ENCODE measurements at places on chromosomes 16 and 17.

- DNase-seq: no peak
Observed at GRCh38 chr17:10200016-10200415, 1.6 kb upstream of the GAS7 start.

DNA sequence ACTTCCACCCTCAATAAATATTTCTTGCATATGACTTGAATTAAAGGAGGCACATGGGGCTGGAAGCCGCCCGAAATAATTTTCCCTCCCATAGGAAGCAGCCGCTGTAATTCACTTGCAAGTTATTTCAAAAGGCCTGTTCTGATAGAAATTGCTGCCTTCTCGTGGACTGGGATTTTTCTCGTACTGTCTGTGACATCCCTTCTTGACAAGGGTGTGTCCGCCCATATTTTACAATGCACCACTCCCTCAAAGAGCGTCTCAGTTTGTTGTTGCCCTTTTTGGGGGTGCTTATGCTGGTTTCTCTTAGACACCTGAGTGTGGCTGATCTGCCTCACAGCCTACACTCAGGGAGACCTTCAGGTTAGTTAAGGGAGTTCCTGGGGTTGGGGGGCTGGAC lies 160.0 kb downstream of the MSI2 start:
- DNase-seq: no peak

- peak; percentile 53 for DNase-seq
Observed at GRCh38 chr16:23119570-23119969, 29.7 kb downstream of the USP31 start.

DNA sequence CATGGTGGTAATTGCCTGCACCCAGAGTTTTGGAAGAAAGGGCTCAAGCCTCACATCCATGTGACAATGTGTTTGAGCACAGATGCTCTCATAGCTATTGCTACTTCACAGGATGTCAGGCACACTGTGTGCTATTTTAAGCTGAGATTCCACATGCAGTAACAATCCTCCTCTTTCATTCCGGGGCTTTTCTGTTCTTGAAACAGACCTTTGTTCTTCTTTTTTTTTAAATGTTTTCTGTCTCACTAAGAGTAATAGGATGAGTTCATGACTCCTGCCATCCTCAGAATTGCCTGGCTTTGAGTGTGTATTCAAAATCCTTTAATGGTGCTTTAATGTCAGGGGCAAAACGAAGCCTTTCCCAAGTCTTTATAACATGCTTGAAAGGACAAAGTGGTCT lies 198.9 kb downstream of the ABCC12 start:
- DNase-seq: no peak

GRCh38 chr16:14050291-14051027 lies 20.7 kb upstream of the MRTFB start:
- DNase-seq: no peak

- no peak for DNase-seq
Observed at GRCh38 chr17:78898075-78898836, 4.7 kb downstream of the CEP295NL start.

DNA sequence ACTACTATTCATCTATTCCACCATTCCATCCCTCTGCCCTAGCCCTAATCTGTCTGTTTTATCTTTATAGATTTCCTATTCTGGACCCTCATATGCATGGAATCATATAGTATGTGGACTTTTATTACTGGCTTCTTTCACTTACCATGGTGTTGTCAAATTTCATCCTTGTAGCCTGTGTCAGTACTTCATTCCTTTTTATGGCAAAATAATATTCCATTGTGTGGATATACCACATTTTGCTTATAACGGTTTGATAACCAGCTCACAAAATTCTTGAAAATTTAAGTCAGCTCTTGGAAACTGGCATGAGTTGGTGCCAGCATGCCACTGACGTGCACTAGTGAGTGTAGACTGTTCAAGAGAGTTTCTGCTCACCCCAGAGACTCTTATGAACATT lies 30.3 kb upstream of the MRC2 start:
- no peak for DNase-seq

- no peak for DNase-seq
Observed at GRCh38 chr17:79645777-79646088, 34.9 kb upstream of the RBFOX3 start.

- DNase-seq: no peak
Observed at GRCh38 chr16:48121276-48121675, 34.5 kb downstream of the ABCC12 start.

DNA sequence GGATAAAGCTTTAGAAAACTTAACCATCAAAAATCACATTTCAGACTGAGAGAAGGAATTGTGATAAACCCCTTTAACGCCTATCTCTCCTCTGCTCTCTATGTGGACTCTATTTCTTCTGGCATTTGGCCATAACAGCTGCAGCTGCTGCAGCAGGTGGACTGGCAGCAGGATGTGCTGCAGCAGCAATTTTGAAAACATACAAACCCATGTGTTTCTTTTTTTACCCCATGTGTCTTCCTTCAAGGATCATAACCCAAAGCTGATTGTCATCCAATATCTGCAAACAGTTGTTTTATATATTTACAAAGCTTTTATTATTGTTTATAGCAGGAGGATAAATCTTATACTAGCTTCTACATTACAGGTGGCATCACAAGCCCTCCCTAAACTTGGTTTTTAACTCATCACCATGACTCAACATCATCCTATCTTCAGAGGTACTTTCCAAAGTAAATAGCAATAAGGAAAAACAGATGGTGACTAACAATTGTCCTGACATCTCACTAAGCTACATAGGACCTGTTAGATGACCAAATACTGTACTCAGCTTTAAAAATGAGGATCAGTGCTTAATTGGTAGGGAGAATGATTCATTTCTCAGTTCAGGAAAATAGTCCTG lies 14.5 kb upstream of the KRTAP9-2 start:
- DNase-seq: peak; percentile 36

DNA sequence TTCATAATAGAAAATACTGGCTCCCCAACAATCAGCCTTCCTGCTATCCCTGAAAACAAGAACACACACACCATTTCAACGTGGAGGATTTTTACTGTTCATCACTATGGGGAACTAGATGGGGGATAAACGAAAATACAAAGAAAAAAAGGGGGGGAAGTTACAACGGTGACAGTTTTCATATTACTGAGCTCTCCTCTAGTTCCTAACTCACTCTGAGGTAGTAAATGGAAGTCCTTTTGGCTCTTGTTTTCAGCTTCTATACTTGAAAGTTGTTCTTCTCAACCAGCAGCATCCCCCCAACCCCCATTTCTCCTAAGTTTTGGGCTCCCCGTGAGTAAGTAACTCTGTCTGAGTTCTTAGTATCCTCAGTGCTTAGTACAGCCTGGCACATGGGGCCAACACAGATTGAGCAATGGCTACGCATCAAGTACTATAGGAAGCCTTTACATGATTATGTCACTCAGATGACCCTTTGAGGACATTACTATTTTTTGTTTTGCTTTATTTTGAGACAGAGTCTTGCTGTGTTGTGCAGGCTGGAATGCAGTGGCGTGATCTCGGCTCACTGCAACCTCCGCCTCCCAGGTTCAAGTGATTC lies 4.2 kb upstream of the CORO7 start:
- DNase-seq: no peak

DNA sequence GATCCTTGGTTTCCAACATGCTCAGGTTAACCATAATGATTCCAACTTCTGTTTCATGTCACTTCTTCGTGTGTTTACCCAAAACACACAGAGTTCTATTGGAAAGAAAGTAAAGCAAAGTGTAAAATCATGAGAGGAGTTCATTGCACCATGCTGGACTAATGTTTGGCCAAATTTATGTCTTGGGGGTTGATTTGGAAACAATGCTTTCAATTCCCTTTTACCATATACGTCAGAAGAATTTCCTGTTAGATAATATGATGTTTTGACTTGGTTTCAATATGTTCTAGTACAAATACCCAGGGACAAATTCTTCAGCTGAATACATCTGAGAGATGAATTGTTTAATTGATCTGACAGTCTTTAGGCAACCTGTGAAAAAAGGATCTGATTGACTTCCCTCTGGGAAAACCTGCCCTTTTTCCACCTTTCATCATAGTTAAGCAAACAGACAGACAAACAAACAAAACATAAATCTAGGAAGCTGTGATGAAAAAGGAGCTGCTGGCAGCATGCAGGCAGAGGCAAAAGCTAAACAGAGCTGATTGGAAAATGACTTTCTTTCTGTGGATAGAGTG lies 26.0 kb upstream of the MPHOSPH6 start:
- DNase-seq: no peak

DNA sequence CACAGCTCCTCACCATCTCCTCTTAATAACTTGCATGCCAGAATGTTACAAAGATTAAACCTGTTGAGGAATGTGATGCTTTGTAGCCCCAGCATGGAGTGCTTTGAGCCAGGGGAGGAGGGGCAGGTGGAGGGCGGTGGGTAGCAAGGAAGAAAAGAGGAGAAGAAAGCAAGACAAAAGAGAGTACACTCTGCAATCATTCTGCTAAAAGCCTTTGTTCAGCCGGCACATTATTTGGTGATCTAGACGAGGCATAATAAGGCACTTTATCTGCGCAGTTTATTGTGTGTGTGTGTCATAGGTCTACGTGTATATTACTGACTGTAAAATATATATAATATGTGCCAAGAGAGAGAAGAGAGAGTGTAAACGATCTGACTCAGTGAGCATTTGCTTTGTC lies 139.1 kb downstream of the SOX9 start:
- DNase-seq: no peak

- DNase-seq: no peak
Observed at GRCh38 chr16:65235339-65236177, 113.7 kb upstream of the CDH11 start.

GRCh38 chr17:42199416-42200011 lies 5.2 kb upstream of the GHDC start:
- no peak for DNase-seq

GRCh38 chr17:9360677-9361081 lies 214.9 kb downstream of the STX8 start:
- peak; percentile 79 for DNase-seq

DNA sequence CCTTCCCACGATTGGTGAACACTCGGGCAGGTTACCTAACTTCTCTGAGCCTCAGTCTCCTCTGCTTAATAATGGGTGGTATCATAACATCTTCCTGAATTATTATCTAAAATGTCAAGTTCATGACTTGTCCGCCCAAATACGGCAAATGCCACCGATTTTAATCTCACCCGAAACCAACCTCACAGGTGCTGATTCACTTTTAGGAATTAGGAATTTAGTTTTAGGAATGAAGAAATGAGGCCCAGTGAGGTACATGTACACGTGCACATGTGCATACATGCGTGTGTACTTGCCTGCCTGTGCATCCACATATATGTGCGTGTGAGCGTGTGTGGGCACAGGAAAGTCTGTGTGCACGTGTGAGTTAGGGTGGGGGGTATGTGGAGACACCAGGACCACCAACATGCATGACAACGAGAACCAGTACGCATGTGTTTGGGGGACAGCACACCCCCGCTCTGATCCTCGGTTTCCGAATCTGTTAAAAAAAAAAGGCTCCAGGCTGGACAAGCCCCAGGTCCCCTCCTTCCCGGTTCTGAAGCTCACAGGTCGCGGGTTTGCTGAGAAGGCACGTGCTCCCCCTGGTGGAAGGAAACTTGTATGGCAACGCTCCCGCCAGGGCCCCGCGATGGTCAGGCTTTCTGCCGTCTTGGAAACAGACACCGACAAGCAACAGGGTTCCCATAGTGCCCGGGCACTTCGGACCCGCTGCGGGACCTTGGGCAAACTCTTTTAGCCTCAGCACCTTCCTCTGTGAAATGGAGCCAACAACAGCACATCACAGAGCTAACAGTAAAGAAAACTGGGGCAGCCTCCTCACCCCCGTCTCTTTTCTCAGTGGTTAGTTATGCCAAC lies 219.2 kb downstream of the RBFOX3 start:
- peak; percentile 91 for DNase-seq

DNA sequence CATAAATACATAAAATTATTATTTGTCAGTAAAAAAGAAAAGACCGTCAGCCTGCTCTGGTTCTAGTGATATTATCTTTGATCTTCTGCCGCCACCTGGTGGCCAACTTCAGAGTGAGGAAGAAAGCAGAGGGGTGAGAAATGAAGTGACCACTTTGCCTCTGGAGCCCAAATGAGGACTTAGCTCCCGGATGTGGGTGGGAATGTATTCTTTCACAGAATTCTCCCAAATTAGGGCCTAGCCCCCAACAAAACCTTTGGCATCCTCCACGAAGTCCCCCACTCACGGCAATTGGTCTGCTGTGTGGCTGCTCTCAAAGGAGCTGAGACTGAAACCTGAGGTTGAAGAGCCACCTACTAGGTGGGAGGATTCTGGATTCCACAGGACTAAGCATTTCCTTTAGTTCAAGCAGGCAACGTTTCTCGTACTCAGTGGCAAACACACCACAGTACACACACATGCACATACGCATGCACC lies 4.9 kb upstream of the ZNF267 start:
- peak; percentile 76 for DNase-seq

GRCh38 chr17:17358060-17358751 lies 55.0 kb downstream of the NT5M start:
- DNase-seq: no peak

DNA sequence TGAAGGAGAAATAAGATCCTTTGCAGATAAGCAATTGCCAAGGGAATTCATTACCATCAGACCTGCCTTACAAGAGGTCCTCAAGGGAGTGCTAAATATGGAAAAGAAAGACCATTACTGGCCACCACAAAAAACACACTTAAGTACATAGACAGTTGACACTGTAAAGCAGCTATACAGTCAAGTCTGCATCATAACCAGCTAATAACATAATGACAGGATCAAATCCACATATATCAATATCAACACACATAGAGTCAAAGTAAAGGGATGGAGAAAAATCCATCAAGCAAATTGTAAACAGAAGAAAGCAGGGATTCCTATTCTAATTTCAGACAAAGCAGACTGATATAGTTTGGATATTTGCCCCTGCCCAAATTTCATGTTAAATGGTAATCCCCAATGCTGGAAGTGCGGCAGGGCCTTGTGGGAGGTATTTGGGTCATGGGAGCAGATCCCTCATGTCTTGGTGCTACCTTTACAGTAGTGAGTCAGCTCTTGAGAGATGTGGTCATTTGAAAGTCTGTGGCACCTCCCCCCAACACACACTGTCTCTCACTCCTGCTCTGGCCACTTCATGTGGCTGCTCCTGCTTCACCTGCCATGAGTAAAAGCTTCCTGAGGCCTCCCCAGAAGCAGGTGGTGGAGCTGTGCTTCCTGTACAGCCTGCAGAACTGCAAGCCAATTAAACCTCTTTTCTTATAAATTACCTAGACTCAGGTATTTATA lies 32.8 kb downstream of the TANC2 start:
- no peak for DNase-seq

GRCh38 chr17:17785407-17785806 lies 51.4 kb downstream of the SREBF1 start:
- DNase-seq: no peak

DNA sequence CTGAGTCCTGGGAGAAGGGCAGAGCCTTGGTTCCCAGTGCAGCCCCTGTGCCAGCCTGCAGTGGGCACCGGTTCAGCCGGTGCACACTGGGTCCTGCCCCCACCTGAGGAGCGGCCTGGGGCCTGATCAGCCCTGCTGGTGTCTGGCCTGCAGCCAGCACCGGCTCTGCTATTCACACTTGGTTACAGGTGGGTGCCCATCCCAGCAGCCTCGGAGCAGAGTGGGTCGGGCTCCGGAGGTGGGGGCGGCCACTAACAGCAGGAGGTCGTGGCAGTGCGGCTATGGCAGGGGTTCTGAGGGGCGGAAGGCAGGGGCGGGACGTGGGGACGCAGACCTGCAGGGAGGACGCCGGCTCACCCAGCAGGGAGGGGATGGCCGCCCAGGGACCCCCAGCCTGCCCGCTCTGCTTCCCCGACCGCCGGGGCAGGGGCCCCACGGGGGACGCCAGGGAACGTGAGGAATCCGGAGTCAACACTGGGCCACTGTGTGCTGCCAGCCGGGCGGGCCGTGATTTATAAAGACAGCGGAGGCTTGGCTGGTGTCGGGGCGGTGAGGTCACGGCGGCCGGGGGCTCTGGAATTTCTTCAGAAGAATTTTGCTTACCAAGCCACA lies 20.3 kb downstream of the METRNL start:
- DNase-seq: peak; percentile 82

GRCh38 chr16:9081158-9081557 lies 10.3 kb upstream of the HAPSTR1 start:
- no peak for DNase-seq
